ENCODE measurements at places on chromosomes 5 and 9.
A peak's percentile ranks its signal among the peaks of the same experiment; 100 is the strongest.

DNA sequence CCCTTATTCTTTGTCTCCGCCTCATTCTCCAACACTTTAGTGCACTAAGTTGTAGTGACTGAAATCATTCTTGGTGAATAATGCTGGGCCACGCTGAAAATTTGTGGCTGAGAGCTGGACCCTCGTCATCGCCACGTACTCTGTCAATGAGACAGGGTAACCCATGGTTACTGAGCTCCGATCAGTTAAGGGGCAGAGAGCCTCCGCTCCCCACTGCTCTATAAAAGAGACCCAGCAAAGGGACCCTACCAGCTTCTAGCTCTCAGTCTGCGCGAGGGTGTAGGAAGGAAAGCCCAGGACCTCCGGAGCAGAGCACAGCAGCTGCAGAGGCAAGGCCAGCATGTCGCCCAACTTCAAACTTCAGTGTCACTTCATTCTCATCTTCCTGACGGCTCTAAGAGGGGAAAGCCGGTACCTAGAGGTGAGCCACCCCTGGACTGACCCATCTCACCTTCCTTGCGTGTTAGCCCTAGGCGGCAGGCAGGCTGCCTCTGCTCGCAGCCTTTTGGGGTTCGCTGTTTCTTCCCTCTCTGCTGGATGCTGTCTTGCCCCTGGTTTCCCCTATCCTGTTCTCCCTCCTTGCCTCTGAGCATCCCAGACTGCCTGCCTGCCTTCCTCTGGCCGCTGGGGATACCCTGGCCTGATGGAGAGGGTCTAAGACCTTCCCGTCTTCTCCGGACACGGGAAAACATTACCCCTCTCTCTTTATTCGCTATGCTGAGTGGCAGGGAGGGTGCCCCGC lies at the start of gene CRHBP:
CRHBP (plus strand) TSS at position 251 of the 742 bp plus-strand sequence; CDS start at position 341, 90 bp downstream.
- peak; percentile 15 for DNase-seq

DNA sequence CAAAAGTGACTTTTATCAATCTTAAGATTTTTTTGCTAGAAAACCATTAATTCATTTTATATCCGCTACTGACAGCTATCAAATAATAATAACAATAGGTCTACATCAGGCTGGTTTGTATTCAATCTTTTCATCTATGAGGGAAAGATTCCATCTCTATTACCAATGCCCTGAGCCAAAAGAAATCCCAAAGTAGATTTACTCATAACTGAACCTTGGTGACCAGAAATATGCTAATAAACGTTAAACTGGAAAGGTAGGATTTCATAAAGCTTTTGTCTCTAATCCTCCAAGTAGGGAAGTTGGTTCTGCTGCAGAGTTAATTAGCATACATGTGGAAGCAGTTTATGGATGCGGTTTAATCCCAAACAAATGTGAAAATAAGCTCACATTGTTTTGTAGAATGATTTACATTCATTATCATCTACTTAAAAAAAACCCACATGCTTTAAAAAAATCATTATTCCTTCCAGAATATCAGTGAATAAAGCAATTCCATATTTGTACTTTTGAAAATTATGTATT lies 715.5 kb downstream of the CETN3 start:
- DNase-seq, result no peak

DNA sequence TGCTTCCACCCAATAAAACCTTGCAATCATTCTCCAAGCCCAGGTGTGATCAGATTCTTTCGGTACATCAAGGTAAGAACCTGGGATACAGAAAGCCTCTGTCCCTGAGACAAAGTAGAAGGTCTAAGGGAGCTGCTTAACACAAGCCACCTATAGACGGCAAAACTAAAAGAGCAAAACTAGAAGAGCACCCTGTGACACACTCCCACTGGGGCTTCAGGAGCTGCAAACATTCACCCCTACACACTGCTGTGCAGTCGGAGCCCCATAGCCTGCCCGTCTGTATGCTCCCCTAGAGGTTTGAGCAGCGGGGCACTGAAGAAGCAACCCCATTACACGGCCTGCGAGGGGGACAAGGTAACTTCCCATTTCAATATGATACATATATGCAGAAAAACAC lies 179.6 kb upstream of the CDH9 start:
- DNase-seq, result no peak

DNA sequence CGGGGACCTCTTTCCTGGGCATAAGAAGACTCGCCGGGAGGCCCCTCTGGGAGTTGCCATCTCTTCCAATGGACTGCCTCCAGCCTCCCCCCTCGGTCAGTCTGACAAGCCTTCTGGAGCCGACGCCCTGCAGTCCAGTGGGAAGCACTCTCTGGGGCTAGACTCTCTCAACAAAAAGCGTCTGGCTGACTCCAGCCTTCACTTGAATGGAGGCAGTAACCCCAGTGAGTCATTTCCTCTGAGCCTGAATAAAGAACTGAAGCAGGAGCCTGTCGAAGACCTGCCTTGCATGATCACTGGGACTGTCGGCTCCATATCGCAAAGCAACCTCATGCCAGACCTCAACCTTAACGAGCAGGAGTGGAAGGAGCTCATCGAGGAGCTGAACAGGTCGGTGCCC lies 28.4 kb upstream of the LTC4S start:
- DNase-seq, result no peak

- no peak for DNase-seq
These were observed 92.5 kb downstream of the MTX3 start for GRCh38 chr5:79898611-79899010.

All from right kidney (tissue), 9 donors.